Foreskin fibroblast (primary cell): ENCODE measurements at places on chromosomes 1 and 21.
A peak's percentile ranks its signal among the peaks of the same experiment; 100 is the strongest.

GRCh38 chr1:96087719-96088118 is 633.9 kb upstream of the PTBP2 start:
- DNase-seq: no peak

- DNase-seq: no peak
Observed at GRCh38 chr1:2539312-2539907, 9.3 kb upstream of the HES5 start.

DNA sequence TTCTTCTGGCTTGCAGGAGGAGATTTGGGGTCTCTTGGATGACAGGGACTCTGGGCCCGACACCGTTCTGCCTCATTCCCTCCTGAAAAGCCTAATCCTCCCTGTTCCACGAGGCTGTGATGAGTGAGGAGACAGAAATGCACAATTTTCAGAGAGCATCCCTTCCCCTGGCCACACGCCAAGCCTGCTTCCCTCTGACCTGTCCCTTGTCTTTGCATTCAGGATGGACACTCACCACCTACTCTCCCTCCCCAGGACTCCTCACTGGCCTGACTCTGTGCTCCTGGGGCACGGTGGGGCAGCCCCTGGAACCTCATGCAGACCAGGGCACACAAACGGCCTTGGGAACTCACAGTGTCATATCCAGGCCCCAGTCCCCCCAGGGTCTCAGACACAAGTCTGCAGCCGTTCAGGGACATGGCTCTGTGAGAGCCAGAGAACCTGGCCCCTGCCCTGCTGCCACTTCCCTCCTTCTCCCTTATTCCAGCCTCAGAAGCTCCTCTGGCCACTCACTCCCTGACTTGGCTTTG is 3.5 kb upstream of the PRAMEF12 start:
- DNase-seq: no peak

- no peak for DNase-seq
Observed at GRCh38 chr1:173044656-173045055, 6.1 kb downstream of the TNFSF18 start.

- peak; percentile 61 for DNase-seq
Observed at GRCh38 chr1:183227422-183228346, 41.6 kb downstream of the LAMC2 start.

DNA sequence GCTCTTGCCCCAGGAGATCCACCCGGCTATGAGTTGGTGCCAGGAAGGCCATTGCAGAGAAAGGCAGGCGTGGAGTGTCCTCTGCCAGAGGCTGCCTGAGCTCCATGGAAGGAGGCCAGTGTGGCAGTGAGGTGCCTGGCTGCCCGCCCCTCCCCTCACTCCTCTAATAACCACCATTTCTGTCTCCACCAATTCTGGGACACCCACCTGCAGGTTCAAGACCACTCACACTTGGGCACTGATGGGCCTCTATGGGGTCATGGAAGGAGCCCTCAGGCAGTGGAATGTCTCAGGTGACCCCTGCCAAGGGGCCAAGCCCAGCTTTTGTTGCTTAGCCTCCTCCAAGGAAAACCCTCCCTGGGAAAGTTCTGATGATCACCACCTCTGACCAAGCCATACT is 731.6 kb downstream of the MATN1 start:
- DNase-seq: no peak

- peak; percentile 1 for DNase-seq
Observed at GRCh38 chr1:68745011-68745410, 248.1 kb upstream of the DEPDC1 start.

GRCh38 chr1:38997034-38997900 is 6.2 kb downstream of the AKIRIN1 start:
- DNase-seq: no peak

GRCh38 chr1:205535866-205536758 is 31.6 kb downstream of the CDK18 start:
- no peak for DNase-seq

DNA sequence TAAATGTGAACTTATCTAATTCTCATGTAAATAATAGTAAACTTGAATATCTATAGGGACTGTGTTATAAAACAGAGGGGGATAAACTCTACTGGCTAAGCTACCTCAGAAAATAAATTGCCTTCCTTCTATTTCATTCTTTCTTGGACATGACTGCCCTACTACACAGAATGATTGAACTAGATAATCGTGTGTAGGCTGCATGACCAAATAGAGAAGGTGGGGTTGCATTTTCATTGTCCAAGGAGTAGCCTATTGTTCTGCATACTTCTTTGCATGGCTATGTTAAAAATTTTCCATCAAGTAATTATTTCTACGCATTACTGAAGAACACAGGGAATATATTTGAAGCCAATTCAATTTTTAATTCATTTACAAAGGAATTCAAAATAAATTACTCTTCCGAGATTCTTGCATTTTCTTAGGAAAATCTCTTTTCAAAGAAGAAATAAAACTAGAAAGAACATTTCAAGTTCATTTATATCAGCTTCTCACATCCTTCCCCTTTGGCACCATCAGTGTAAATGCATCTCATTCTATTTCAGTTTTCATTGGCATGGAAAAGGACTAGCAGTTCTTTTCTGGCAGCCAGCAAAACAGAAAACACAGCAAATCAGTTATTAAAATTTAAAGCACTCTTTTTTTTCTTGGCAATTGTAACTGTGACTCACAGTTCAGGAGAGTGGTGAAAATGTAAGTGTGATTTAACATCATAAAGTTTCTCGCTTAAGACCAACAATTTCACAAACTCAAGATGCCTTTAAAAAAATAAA is 714.7 kb downstream of the NCAM2 start:
- peak; percentile 62 for DNase-seq

- DNase-seq: no peak
Observed at GRCh38 chr1:95095833-95096217, 21.3 kb upstream of the TLCD4 start.

DNA sequence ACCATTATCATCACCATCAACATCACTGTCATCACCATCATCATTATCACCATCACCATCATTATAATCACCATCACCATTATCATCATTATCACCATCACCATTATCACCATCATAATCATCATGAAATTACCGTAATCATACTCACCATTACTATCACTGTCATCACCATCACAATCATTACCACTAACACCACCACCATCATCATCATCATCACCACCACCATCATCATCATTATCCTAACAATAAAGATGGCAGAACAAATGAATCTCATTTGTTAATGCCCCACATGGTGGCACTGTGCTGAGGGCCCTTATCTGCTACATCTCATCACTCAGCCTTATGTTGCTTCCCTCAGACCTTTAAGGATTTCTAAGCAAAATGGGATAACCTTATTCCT is 9.4 kb upstream of the PLA2G2E start:
- no peak for DNase-seq

DNA sequence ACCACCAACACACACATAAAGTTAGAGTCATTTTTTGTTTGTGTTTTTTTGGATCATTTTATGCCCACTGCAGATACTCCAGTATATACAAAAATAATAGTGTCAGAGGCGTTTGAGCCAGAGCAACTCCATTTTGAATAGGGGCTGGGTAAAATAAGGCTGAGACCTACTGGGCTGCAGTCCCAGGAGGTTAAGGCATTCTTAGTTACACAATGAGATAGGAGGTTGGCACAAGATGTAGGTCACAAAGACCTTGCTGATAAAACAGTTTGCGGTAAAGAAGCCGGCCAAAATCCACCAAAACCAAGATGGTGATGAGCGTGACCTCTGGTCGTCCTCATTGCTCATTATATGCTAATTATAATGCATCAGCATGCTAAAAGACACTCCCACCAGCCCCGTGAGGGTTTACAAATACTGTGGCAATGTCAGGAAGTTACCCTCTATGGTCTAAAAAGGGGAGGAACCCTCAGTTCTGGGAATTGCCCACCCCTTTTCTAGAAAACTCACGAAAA is 40.6 kb downstream of the GJA5 start:
- no peak for DNase-seq

- DNase-seq: peak; percentile 61
Observed at GRCh38 chr1:212237651-212238050, 47.6 kb upstream of the PPP2R5A start.

DNA sequence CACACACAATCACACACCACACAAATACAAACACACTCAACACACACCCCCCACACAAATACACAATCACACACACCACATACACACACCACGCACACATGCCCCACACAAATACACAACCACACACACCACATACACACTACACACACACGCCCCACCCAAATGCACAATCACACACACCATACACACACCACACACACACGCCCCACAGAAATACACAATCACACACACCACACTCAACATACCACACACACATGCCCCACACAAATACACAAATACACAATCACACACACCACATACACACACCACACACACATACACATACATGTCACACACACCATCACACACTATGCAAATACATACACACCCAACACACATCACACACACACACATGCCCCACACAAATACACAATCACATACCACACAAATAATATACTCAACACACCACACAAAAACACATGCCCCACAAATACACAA is 50.2 kb downstream of the PRDM15 start:
- no peak for DNase-seq

- no peak for DNase-seq
Observed at GRCh38 chr1:22845398-22845935, 127.2 kb downstream of the LACTBL1 start.

DNA sequence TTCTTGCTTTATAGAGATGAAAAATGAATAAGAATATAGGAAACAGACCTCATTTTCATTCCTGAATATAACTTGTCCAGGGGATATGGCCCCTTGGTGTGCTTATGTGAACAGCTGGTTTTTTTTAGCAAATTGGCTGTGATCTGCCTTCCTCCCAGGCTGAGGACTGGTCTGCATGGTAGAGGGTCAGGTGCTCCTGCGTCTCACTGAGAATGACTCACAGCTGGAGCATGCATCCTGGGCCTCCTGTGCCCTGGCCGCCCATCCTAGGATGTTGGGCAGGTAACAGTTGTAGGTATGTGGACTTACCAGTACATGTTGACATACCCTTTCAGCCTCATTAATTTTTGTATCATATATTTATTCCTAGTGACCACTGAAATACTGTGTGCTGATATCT is 29.8 kb downstream of the AGT start:
- no peak for DNase-seq
